ENCODE measurements at places on chromosomes 7 and 10. TPM values are rescaled to one million over a fixed set of nuclear protein-coding genes. Genes with fewer than 3 reads are reported as not detected.

The ITPRID1 gene
- not detected for total RNA-seq

The ZNF117 gene
- total RNA-seq: 1.4 TPM

GRCh38 chr10:60877777-60878120 lies 66.2 kb downstream of the RHOBTB1 start:
- no peak for DNase-seq

GRCh38 chr10:75910032-75910431 lies 478.6 kb downstream of the LRMDA start:
- no peak for DNase-seq

The PRLHR gene
- not detected for total RNA-seq

The PWWP2B gene
- 22.7 TPM for total RNA-seq

The GDI2 gene
- 186 TPM for total RNA-seq

- DNase-seq: no peak
Measured at GRCh38 chr10:30935078-30935477, 96.6 kb downstream of the ZNF438 start.

GRCh38 chr10:104045151-104046089 lies 40.3 kb downstream of the COL17A1 start:
- DNase-seq: no peak

DNA sequence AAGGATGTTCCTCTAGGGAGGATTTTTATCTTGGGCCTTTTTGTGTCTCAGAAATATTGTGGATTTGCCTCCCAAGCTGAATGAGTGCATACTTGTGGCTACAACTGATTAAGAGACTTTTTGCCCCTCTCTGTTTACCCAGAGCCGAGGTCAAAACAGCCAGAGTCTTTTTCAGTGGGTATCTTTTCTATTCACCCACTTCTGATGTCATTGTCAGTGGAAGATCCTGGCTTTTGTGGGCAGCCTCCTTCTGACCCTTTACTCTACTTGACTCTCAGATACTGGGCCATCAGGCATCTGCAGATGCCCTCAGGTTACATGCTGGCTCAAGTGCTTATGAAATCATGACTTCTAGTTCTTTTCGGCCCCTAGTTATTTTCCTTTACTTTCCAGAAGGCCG lies 19.6 kb upstream of the PIP4K2A start:
- no peak for DNase-seq

DNA sequence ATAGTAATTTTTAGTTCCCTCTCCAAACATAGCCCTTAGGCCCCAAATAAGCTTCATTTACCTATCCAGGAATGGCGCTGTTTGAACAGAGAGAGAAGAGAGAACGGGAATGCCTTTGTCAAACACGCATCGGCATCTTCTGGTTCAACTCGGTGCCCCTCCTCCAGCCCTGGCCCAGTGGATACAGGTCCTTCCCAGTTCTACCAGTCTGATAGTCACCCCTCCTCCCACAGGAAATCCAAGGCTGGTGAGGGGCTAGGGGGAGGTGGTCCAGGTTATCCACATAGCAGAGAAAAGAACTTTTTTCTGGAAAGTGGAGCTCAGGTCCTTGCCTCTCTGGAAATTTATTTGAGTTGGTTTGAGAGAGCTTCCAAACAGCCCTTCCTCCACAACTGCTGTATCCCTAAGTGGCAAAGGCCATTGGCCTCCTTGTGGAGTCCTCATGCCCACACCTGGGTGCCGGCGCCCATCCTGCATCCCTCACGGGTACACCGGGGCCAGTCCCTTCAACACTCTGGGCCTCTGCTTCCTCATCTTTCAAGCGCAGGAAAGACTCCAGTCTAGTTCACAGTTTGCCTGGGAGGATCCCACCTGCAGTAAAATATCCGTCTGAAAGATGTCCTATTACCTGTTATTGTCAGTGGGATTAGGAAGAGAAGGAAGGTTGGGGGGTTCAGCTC lies 287.4 kb downstream of the CELF2 start:
- DNase-seq: no peak

DNA sequence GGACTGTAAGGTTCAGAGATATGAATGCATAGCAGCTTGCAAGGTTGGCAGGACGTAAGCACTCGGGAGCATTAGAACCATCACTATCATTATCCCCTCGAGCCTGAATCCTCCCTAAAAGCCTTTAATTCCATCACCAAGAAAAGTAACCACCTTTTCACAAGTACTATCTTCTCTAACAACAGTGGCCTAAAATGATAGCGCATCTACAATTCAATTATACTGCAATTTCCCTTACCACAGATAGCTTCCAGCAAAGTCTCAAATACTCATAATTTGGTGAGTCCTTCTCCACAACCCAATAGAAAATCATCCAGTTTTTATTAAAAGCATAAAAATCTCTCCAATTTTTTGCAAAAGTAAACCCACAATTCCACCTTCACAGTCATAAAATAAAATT lies 42.0 kb downstream of the COL1A2 start:
- no peak for DNase-seq

The CCZ1B gene
- 23.3 TPM for total RNA-seq

- DNase-seq: no peak
Measured at GRCh38 chr10:13823096-13823708, 236.4 kb downstream of the PRPF18 start.

- no peak for DNase-seq
Measured at GRCh38 chr10:119257899-119258419, 50.6 kb downstream of the GRK5 start.

- no peak for DNase-seq
Measured at GRCh38 chr7:18337048-18337809, 158.3 kb upstream of the HDAC9 start.

GRCh38 chr10:121036431-121036830 lies 185.3 kb downstream of the WDR11 start:
- no peak for DNase-seq

The NFKB2 gene
- total RNA-seq: 17.3 TPM

- no peak for DNase-seq
Measured at GRCh38 chr7:81268551-81268950, 349.7 kb upstream of the SEMA3C start.

- no peak for DNase-seq
Measured at GRCh38 chr7:127114742-127115265, 137.9 kb downstream of the GRM8 start.

- peak; percentile 44 for DNase-seq
Measured at GRCh38 chr7:157139111-157139809, 534 bp downstream of the UBE3C start.

DNA sequence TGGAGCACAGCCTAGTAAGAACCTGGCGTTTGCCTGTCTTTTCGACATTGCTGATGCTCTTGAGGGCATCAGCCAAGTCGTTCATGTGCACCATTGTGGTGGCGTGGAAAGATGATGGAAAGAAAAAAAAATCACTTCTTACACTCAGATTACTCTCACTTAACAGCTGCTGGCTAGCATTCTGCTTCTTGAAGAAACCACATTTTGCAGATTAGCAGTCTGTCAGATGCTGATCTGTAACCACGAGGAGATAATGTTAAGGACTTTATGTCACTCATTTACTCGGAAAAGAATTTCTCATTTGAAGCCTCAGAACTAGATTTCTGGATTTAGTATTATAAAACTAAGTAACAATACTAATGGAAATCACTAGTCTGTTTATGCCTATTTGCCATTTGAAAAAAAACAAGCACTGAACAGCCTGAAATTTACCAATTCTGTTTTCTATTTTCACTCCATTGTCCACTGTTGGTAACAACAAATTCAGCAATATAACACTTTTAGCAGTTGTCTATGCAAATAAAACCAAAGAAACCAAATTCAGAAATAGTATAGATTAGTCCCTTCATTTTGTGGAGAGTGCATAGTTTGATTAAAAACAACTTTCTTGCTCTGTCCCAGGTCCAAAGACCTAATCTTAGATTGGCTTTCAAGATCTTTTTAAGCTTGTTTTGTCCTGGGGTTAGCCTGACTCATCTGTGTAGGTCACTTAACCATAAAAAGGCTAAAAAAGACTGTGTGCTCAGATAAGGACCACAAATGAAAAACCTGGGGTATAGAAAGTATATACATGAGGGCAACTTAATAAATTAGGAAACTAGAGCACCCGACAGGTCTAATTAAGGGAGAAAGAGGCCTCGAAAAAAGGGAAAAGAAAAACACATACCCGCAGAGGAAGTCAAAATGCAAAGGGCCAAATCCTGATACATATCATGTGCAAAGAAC lies 67.5 kb downstream of the NT5C2 start:
- DNase-seq: no peak

DNA sequence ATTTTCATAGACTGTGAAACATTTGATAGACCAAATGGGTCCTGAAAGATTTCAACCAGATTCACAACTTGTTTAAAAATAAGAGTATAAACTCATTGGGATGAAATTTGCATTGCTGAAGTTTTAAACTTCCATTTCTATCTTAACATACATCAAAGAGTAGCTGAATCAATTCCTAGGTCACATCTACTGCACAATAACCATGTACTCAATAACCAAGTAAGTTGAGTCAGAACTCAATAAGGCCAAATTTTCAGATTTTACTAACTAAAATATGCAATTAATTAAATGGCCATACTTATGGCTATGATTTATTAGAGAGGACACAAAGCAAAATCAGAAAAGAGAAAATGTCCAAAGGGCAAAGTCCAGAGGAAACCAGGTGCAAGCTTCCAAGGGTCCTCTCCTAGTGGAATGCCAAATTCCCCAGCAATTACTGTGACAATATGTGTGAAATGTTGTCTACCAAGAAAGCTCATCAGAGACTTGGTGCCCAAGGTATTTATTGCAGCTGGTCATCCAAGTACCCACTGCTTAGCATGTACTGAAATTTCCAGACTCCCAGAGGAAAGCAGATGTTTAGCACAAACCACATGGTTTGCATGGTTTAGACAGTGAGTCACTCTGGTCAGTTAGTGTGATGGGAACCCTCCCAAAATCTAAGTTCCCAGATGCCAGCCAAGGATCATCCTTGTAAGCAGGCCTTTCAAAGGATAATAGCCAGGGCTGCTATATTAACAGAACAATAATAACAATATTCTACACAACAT lies 238.9 kb downstream of the IPMK start:
- no peak for DNase-seq

DNA sequence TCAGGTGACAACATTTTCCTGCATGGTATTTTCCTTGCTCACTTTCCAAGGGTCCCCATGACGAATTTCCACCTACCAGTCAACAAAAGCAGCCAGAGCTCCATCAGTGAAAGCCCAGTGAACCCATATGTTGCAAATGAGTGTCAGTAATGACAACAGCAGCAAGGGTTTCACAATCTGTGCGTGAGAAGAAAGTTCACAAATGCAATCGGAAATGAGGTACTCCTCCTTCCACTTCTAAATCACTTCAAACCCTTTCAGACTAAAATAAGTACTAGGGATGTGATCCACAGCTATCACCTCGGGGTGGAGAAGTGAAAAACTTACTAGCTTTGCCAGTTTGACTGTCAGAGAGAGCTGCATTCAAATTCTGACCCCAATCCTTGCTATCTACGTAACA lies 55.6 kb upstream of the BET1 start:
- no peak for DNase-seq
